ENCODE measurements at places on chromosomes 1 and 21.

GRCh38 chr1:190597294-190597693, 119.6 kb upstream of the BRINP3 start:
- no peak for DNase-seq

GRCh38 chr1:76048219-76048618, 26.3 kb upstream of the ST6GALNAC3 start:
- no peak for DNase-seq

DNA sequence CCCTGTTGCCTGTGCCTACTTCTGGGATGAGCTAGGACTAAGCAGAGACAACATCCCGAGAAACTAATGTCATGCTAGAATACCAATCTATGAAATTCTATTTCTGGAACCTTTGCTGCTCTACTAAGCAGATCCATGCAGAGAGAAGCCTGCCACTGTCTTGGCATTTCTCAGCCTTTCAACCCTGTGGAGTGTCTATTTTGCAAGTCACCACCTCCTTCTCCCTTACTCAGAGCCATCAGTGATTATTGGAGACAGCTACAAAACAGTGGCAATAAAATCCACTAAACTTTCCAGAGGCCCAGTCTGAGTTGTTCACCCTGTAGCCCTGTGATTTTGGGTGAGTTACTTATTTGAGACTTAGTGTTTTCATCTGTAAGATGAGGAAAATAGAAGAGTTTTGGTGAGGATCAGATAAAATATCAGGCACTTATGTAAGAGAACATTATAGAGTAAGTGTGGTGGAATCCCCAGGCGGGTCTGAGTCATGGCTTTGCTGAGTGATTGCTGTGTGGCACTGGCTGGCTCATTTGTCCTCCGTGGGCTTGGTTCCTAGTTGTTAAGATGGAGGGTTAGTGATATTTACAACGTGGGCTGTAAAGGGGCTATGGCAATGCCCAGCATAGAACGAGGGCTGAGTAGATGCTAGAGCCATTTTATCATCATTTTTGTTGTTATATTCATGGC, 61.1 kb downstream of the FMN2 start:
- no peak for DNase-seq

- DNase-seq: no peak
Observed at GRCh38 chr1:170927955-170928840, 7.1 kb upstream of the MROH9 start.

GRCh38 chr1:209751627-209752231, 4.1 kb upstream of the TRAF3IP3 start:
- peak; percentile 38 for DNase-seq

GRCh38 chr1:241442686-241443085, 76.9 kb downstream of the FH start:
- no peak for DNase-seq

DNA sequence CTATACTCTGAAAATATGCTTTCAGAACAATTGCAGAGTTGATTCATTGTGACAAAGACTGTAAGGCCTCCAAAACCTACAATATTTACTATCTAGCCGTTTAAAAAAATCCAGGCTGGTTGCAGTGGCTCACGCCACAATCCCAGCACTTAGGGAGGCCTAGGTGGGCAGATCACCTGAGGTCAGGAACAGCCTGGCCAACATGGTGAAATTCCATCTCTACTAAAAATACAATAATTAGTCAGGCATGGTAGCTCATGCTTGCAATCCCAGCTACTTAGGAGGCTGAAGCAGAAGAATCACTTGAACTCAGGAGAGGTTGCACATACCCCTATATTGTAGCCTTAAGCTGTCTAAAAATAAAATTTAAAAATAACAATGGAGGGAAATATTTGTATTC, 5.3 kb upstream of the TFF2 start:
- no peak for DNase-seq

DNA sequence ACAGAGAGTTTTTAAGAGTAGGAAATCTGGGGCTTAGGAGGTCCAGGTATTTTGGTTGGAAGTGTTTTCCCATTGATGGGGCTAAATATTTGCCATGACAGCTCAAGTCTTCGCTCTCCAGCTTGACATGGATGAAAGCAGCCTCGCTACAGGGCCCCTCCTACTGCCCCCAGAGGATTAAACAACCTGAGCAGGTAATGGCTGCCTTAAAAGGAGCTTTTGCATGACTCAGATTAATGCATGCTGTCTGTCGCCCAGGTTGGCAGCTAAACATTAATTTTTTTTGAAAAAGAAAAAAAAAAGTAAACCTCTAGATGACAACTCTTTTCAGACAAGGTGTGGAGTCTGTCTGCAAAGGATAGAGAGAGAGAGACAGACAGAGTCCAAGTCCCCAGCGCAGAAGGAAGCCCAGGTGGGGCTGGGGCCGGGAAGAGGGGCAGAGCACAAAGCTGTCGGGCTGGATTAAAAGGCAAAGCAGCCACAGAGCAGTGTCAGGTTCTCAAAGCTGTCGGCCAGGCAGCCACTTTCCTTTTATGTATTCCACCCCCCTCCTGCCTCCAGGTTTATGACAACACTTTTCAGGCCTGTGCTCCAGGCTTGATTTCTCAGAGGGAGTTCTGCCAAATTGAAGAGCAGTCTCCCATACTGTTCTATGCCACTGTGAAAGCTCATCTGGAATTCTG, 127.9 kb downstream of the CLIC6 start:
- DNase-seq: no peak

- no peak for DNase-seq
Observed at GRCh38 chr1:3333903-3334302, 120.6 kb upstream of the ARHGEF16 start.

GRCh38 chr1:170513138-170513537, 18.8 kb upstream of the GORAB start:
- DNase-seq: no peak

GRCh38 chr1:89701746-89702241, 68.9 kb downstream of the LRRC8C start:
- DNase-seq: no peak

GRCh38 chr1:114609026-114609425, 27.6 kb upstream of the BCAS2 start:
- DNase-seq: no peak

DNA sequence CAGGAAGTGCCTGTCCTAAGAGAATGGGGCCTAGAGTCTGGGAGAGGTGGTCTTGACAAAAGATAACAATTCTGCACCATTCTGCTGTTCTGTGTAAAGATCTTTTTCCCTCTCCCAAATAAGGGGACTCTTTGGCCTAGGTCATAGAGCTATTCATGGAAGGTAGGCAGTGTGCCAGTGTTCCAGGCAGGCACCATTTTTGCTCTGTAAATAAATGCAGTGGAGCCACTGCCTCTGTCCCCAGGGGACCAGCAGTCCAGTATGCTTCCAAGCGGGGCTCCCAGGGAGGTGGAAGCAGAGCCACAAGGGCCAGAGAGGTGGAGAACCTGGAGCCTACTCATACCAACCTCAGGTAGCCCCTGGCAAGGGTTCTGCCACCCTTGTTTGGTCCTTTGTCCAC, 25.9 kb downstream of the KCNA2 start:
- DNase-seq: no peak

- no peak for DNase-seq
Observed at GRCh38 chr1:52973841-52974240, 46.8 kb downstream of the SCP2 start.

- no peak for DNase-seq
Observed at GRCh38 chr21:16176570-16176969, 446.8 kb downstream of the USP25 start.

GRCh38 chr1:166479052-166479631, 312.3 kb upstream of the FAM78B start:
- DNase-seq: peak; percentile 57

DNA sequence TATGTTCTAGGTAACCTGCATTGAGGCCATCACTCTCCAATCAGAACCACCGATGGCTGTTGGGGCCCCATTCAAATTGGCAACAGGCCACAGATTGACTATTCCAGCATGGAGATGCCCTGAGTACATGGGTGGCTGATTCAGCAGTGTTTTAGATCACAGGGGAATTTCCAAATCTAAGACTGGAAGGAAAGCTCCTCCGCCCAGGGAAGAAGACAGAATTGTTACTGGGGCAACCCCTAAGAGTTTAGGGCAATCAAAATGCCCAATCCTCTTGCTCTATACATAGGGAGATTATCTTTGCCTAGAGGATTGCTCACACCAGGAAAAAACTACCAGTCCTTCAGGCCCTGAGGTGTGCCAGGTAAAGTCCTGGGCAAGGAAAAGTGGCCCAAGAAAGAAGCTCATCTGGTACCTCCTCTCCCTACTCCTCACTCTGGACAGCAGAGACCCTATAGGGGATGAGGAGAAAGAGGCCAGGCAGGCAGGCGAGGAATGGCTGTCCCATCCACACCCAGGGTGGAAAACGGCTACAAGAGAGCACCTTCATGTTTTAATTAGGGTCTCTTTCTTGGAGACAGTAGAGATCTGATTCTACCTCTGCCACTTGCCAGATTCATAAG, 5.8 kb downstream of the S100A8 start:
- DNase-seq: no peak

- no peak for DNase-seq
Observed at GRCh38 chr1:67173988-67174387, 7.7 kb downstream of the IL23R start.

GRCh38 chr1:23100074-23100748, 68.4 kb downstream of the LUZP1 start:
- peak; percentile 69 for DNase-seq

- DNase-seq: no peak
Observed at GRCh38 chr1:105556266-105556665, 1500.2 kb upstream of the PRMT6 start.

- no peak for DNase-seq
Observed at GRCh38 chr1:41566274-41566885, 81.9 kb upstream of the EDN2 start.

- DNase-seq: no peak
Observed at GRCh38 chr21:44637018-44637850, at the start of gene KRTAP10-10. Gene KRTAP10-10 (plus strand): TSS chr21:44637356. CDS start chr21:44637418, 62 bp downstream.

DNA sequence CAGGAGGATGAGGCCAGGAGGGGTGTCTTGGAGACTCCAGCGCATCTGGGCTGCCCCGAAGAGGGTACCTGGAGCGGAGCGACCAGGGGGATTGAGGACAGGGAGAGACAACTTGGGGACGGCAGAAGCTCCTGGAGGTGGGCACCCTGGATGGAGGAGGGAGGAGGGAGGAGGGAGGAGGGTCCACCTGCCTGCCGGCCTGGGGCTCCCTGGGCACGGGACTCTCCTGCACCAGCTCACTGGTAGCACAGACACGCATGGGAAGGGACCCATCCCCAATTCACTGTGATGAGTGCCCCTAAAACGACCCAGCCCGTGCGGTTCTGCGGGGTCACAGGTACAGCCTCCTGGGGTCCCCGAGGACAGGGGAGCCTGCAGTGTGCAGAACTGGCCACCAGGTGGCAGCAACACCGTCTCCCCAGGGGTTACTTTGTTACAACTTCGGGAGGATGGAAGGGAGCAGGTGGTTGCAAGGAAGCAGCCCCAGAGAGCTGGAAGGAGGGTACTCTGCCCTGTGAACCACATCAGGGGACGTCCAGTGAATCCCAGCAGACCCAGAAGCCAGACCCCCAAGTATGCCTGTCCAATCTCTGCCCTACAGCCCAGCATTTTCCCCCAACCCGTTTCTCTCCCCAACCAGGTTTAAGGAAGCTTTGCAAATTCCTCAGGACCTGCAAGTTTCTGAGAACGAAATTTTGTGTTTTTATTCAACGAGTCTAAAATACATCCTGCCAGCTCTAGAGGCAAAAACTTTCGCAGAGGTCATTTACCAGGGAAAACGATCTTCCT, 482.4 kb downstream of the NPHP4 start:
- DNase-seq: peak; percentile 69

DNA sequence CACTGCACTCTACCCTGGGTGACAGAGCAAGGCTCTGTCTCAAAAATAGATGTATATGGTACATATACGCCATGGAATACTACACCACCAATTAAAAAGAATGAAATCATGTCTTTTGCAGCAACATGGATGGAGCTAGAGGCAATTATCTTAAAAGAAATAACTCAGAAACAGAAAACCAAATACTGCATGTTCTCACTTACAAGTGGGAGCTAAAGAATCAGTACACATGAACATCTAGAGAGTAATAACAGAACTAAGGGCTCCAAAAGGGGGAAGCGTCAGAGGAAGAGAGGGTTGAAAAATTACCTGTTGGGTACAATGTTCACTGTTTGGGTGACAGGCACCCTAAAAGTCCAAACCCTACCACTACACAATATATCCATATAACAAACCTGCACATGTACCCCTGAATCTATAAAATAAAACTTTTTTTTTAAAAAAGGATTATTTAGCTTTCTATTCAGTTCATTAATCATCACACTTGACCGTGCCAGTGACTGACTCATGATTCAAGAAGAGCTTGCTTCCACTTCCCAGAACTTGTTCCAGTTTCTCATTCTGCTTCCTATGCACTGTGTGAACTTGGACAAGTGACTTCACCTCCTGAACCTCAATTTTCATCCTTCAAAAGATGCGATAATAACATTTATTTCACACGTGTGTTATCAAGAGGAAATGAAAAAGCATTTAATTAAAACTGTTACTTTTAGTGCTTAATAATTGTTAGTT, 109.6 kb downstream of the PLPP3 start:
- no peak for DNase-seq

- DNase-seq: no peak
Observed at GRCh38 chr1:177780096-177780700, 189.7 kb downstream of the SEC16B start.

- no peak for DNase-seq
Observed at GRCh38 chr1:15531682-15532081, 5.0 kb downstream of the DNAJC16 start.

- DNase-seq: no peak
Observed at GRCh38 chr1:228936881-228937280, 201.6 kb downstream of the RHOU start.

DNA sequence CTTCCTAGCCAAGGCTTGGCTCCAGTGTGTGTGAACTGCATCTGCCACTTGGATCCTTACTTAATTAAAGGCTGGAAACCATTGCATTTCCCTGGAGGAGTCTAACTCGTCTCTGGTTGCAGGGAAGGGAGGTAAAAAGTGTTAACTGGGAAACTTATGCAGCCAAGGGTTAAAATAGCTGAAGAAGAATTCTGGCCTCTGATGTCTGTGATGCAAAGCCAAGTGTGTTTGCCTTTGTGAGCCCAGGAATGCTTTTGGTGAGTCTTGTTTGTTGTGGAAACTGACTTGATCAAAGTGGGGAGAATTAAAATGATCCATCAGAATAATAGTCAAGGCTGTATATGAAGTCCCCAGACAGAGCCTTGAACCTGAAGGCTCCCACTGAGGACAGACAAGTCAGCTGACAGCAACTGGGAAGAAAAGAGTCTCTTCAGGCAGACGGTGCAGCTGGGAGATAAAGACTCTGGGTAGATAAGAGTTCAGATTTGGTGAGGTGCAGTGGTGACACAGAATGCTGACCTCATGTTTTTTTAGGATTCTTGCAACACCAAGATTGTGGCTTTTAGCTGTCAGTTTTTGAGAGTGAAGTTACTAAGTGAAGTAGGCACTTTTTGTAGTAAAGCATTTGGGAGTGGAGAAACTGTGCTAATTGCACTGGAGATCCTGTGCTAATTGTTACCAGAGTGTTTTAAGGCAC, 59.5 kb upstream of the WLS start:
- DNase-seq: no peak

- no peak for DNase-seq
Observed at GRCh38 chr1:54850737-54851136, 36.3 kb downstream of the DHCR24 start.

- DNase-seq: no peak
Observed at GRCh38 chr21:33011462-33011861, 14.3 kb upstream of the OLIG2 start.

All from CD4-positive, alpha-beta T cell treated with Interleukin-10 for 1 hour (primary cell).